ENCODE measurements at places on chromosomes 6 and 20.

GRCh38 chr6:127483399-127484055 is 24.3 kb upstream of the KIAA0408 start:
- DNase-seq: no peak

DNA sequence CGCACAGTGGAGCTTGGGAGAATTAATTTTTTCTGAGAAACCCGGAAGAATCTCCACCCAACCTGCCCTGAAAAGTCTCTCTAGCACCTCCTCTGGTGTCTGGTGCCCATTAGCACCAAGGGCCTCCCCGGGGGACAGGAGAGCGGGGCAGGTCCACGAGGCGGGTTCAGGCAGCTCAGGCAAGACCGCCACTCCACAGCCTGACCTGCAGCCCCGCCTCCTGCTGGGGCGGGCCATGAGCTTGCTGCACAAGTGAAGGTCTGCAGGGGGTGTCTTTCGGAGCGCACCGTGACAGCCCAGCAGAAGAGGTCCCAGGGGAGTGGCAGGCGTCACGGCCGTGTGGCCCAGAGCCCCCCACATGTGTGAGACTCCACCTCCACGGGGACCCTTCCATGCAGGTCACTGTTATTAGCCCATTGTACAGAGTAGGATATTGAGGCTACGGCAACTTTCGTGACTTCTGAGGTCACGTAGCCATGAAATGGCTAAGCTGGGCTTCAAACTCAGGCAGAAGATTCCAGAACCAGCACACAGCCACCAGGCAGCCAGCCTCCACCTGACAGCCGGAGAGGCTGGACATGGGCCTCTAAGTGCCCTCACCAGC is 63.9 kb upstream of the SLCO4A1 start:
- no peak for DNase-seq

DNA sequence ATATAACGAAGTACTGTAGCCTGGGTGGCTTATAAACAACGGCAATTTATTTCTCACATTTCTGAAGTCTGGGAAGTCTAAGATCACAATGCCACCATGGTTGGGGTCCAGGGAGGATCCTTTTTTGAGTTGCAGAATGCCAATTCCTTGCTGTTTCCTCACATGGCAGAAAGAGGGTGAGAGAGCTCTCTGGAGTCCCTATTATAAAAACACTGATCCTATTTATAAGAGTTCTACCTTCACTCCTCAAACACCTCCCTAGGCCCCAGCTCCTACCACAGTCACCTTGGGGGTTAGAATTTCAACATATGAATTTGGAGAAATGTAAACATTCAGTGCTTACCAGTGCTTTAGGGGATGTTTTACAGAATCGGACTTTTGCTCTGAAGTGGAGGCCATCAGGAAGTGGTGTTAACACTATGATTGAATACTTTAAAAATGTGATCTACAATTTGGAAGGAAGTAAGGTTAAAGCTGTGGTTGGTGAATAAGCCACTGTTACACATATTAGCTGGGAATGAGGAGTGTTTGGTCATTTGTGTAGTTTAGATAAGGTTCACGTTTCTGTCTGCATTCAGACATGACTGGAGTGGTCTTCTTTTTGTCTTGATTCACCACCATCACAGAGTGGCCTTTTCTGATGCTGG is 79.9 kb upstream of the SPTLC3 start:
- DNase-seq: no peak

GRCh38 chr20:62805711-62806382 is 1.2 kb downstream of the OGFR start:
- DNase-seq: no peak

DNA sequence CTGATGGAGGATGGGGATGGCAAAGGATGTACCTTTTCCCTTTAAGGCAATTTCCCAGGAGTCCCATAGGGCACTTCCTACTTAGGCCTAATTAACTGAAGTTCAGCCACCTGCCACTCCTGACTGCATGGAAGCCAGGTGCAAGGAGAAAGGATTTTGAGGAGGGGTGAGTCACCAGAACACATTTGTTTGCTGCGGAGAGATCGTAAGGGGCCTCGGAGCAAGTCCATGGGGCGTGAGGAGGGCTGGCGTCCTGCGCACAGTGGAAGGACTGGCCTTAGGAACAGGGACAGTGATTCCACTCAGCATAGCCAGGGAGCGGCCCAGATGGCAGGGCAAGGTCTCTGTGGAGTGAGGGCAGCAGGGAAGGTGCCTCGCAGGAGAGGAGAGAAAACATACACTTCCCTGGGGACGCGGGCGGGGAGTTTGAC is 11.8 kb upstream of the MAP1LC3A start:
- no peak for DNase-seq

DNA sequence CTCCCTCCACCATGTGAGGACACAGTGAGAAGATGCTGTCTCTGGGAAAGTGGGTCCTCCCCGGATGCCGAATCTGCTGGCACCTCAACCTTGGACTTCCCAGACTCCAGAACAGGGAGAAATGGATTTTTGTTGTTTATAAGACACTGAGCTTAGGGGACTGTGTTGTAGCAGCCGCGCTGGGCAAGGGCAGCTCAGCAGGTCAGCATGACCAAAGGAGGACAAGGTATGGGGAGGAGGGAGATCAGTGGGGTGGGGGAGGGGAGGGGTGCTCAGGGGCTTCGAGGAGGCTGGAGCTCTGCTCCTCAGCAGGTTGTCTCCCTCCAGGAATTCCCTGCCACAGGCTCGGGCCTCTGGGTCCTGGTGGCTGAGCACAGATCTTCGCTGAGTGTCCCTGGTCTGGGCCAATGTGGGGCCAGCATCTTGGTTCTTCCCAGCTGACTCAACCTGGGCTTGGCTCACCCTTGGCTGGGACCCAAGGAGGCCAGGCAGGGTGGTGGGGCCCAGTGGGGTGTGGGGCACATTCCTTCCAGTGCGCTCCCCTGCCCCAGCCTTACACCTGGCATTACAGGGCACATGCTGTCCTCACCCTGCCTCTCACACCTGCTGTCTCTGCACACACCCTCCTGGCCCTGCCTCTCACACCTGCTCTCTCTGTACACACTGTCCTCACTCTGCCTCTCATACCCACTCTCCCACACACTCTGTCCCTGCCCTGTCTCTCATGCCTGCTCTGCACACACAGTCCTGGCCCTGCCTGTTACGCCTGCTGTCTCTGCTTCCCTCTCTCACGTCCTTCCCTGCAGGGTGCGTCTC is 107.3 kb downstream of the SYCP2 start:
- DNase-seq: no peak

- no peak for DNase-seq
Observed at GRCh38 chr6:43307451-43308100, 1.1 kb downstream of the CRIP3 start.

GRCh38 chr6:165987483-165988301 is 180.0 kb downstream of the TBXT start:
- no peak for DNase-seq

DNA sequence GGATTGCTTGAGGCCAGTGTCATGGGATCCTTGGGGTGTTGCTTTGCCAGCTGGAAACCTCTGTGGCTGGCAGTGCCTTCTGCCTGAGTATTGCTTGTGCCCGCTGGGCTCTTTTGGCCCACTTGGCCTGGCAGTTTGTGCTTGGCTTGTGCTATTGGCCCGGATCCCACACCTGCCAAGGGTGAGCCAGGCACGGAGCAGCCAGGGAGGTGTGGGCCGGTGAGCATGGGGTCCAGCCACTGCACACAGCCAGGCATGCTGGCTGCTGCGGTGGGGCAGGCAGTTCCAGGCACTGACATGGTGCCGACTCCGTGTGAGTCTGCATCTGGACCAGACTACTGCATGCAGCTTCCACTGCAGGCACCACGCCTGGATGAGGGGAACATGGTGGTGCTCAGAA is 62.5 kb upstream of the SYNCRIP start:
- no peak for DNase-seq

- no peak for DNase-seq
Observed at GRCh38 chr6:70838907-70839285, 118.0 kb downstream of the B3GAT2 start.

GRCh38 chr6:113697632-113698410 is 159.3 kb upstream of the MARCKS start:
- DNase-seq: no peak

- no peak for DNase-seq
Observed at GRCh38 chr20:45174434-45175364, at the start of gene PI3. Gene PI3 (plus strand): TSS chr20:45174902. CDS start chr20:45174923, 21 bp downstream.

- DNase-seq: no peak
Observed at GRCh38 chr6:68728159-68728979, 93.3 kb downstream of the ADGRB3 start.

- no peak for DNase-seq
Observed at GRCh38 chr6:74851596-74851995, 354.3 kb downstream of the COL12A1 start.

DNA sequence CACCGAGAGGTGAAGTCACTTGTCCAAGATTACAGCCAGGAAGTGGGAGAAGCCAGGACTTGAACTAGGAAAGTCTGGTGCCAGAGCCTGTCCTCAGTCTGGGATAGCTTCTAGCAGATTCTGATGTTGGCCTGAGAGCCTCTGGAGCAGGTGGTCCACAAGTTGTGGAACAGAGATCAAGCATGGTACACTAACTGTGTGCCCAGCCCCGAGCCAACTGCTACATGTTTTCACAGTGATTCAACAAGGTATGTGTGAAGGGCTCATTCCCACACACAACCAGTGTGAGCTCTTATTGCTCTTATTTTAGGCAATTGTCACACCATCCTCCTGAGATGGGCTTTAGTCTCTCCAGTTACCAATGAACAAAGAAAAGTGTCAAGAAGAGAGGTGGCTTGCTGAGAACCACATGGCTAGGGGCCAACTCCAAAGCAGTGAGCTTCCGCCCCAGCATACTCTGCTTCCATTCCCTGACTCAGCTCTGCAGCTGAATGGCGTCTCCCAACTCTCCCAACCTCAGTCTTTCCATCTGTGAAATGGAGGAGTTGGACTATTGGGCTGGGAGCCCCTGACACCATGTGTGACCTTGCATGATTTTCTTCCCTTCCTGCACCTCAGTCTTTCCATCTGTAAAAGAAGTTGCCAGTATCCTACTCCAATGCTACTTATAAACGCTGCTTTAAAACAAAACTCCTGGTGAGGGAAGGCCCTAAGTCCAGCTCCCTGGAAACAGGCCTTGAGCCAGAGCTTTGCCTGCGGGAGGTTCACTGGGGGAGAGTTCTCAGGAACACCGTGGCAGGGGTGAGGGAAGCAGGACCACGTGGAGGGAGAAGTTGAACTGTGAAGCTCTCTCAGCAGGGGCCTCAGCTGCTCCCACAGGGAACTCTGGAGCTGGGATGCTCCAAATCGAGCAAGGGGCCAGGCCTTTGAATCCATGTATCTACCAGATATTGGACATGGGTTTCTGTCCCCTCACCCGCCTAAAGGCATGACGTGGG is 40.9 kb downstream of the CDH22 start:
- no peak for DNase-seq

Measured in GM20000 (cell line).